ENCODE measurements at places on chromosomes 4 and X.

GRCh38 chr4:166518315-166518714 lies 645.3 kb downstream of the TLL1 start:
- DNase-seq: no peak

DNA sequence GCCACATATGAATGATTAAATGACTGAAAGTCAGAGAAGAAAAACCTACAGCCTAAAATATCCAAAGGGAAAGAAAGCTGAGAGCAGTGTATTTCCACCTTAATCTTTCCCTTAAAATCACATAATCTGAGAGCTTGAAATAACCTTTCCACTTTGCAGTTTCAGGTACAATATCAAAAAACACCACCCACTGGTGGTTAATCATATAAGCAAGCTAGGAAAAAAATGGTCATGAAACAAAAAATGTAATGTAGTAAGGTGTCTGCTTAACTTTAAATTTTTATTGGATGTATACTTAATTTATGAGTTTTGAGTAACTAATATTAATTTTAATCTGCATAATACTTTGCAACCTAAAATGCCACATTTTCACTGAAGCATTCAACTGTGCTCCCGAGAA lies 3.2 kb downstream of the PRDM5 start:
- DNase-seq: no peak

DNA sequence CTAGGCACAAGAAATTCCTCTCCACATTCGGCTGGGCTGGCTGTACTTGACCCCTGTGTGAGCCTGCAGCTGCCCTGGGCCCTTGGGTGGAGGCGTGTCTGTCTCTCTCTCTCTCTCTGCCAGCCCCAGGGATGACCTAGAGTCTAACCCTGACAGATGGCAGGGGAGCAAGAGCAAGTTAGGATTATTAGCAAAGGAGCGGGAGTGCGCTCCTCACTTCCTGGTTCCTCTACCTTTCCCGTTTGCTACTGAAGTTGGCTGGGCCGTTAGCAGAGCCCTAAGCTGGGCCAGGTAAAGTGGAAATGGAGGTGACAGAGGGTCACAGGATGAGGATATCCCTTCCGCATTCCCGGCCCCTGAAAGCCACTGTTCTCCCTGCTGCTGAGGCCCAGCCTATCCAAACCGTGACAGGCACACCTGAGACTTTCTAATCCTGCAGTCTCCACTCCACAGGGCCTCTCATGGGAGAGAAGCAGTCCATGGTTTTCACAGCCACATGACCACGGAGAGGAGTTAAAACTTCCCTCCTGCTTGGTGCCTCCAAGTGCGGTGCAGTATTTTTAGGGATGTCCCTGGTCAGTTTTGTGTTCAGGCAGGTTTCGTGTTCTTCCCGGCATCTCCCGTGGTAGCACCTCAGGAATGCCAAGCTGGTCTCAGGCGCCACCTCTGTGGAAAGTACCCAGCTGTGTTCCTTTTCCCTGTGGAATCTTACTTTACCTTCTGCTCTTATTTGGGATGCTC lies 79.3 kb downstream of the CLDN22 start:
- no peak for DNase-seq

DNA sequence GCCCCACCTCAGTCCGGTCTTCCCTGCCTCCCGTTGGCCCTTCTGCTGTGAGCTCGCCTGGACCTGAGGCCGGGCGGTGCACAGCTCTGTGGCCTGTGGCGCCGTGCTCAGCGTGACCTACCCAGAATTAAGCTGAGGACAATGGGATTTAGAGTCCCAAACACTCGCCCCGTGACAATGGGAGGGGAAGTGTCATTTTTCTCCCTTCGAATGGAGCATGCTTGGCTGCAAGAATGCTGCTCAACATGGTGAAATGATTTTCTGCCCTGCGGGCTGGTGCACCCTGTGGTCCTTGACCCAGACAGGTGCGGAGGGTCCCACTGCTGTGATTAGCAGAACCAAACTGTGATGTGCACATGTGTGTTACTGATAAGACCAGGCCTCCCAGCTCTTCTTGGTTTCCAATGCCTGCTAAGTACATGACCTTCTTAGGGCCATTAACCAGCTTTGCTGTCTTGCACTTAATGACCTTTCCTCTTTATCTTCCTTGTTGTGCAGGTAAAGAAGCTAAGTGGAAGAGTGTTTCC lies 772 bp downstream of the EOLA1 start:
- no peak for DNase-seq

- no peak for DNase-seq
Observed at GRCh38 chrX:153793291-153793690, 884 bp downstream of the IDH3G start.

DNA sequence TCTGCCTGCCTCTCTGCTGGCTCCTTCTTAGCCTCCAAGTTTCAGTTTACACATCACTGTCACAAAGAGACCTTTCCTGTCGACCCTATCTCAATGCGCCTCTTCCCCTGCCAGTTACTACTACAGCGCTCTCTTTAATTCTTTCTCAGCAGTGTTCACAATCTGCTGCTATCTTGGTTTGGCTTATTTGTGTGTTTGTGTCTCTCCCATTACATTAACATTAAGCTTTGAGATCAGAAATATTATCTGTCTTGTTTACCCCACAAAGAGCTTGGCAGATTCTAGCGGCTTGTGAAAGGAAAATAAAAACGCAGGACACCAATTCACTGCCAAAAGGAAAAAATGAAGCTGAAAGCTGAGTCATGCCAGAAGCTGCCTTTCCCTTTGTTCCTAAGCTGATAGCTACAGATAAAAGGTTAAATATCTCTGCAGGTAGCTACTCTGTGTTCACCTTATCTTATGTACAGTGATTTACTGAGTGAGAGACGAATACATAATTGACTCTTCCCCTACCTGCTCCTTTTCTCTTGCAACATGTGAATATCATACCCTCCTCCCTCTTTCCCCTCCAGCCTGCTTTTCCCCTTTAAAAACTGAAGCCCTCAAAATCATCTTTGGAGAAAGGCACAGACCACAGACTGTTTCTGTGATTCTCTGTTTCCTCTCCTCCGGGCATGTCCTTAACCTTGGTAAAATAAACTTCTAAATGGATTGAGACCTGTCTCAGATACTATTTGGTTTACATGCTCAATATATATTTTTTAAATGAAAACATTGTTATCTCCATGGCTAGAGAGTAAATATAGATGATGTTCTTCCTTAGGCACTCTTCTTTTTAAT lies 19.3 kb upstream of the SLC9A7 start:
- DNase-seq: no peak

GRCh38 chr4:104592183-104592582 lies 97.5 kb upstream of the CXXC4 start:
- DNase-seq: no peak

GRCh38 chrX:146707781-146708180 lies 101.8 kb upstream of the CXorf51B start:
- no peak for DNase-seq

GRCh38 chr4:7766661-7767345 lies 172.9 kb downstream of the AFAP1 start:
- DNase-seq: peak; percentile 29

DNA sequence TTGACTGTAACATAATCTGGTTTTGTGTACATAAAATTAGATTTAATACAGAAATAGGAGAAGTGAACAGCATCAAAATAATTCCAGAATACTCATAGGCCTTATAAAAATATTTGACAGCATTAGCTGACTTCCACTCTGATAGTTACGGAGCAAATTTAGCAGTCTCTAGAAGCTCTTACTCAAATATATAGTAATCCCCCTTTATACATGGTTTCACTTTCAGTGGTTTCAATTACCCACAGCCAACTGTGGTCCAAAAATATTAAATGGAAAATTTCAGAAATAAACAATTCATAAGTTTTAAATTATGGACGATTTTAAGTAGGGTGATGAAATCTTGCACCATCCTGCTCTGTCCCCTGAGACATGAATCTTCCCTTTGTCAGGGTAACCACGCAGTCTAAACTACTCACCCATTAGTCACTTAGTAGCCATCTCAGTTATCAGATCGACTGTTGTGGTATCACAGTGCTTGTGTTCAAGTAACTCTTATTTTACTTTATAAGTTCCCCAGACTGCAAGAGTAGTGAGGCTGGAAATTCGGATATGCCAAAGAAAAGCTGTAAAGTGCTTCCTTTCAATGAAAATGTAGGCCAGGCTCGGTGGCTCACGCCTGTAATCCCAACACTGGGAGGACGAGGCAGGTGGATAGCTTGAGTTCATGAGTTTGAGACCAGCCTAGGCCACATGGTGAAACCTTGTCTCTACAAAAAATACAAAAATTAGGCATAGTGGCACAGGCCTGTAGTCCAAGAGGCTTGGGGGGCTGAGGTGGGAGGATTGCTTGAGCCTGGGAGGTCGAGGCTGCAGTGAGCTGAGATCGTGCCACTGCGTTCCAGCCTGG lies 17.2 kb upstream of the RTL9 start:
- DNase-seq: no peak

GRCh38 chrX:93422693-93423092 lies 250.7 kb downstream of the NAP1L3 start:
- DNase-seq: no peak

GRCh38 chrX:48511560-48511959 lies 2.8 kb downstream of the PORCN start:
- no peak for DNase-seq

GRCh38 chr4:106270736-106271135 lies 45.3 kb downstream of the TBCK start:
- no peak for DNase-seq

DNA sequence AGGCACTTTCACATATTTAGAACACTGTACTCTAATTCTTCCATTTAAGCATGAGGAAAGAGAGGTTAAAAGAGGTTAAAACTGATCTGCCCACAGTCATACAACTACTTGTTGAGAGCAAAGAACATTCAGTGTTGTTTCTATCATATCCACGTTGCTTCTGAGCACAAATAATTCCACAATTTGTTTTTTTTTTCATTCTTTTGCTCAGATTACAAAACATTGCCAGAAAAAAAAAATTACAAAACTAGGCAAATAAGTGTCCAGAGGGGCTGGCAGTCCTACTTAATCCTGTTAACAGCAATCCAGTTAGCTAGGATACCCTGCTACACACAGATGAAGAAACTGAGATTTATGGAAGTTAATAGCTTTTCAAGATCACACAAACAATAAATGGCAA lies 6.3 kb upstream of the USP53 start:
- no peak for DNase-seq

GRCh38 chrX:106150701-106151100 lies 17.4 kb upstream of the PWWP3B start:
- DNase-seq: no peak

- peak; percentile 24 for DNase-seq
Observed at GRCh38 chr4:8852118-8852704, 19.4 kb downstream of the HMX1 start.

GRCh38 chr4:168832763-168833575 lies 177.1 kb downstream of the CBR4 start:
- no peak for DNase-seq

DNA sequence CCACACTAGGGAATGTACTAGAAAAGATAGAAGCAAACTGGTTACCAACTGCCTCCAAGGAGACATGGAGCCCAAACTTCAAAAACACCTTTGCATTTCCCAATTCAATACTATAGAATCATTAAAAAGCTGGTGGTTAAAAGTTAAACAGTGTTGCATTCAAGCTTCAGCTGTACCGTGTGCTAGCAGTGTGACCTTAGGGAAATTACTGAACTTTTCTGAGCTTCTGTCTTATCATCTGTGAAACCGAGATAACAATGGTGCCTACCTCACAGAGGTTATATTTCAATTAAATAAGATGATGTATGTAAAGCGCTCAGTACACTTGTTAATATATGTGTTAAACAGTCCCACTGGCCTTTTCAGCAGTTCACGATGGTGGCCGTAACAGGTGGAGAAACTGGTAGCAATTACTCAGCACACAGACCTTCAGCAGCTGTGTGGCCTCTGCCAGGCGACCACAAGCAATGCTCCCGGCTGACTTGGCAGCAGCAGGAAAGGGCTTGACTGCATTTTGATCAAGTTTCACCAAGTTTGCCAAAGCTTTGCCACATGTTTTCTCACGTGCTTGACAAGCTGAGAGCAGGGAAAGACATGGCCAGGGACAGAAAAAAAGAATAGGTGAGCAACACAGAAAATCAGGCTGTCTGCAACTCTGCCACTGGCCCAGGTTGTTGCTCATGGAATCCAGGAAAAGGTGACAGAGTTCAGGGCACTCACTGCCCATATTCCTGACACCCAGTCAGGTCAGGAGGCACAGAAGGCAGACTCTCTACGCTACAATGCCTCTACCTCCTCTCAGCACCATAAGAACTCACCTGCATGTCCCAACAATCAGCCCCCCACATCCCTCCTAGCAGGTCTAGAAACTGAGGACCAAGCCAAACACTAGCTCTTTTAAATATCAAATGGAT lies 72.1 kb downstream of the PARM1 start:
- no peak for DNase-seq

DNA sequence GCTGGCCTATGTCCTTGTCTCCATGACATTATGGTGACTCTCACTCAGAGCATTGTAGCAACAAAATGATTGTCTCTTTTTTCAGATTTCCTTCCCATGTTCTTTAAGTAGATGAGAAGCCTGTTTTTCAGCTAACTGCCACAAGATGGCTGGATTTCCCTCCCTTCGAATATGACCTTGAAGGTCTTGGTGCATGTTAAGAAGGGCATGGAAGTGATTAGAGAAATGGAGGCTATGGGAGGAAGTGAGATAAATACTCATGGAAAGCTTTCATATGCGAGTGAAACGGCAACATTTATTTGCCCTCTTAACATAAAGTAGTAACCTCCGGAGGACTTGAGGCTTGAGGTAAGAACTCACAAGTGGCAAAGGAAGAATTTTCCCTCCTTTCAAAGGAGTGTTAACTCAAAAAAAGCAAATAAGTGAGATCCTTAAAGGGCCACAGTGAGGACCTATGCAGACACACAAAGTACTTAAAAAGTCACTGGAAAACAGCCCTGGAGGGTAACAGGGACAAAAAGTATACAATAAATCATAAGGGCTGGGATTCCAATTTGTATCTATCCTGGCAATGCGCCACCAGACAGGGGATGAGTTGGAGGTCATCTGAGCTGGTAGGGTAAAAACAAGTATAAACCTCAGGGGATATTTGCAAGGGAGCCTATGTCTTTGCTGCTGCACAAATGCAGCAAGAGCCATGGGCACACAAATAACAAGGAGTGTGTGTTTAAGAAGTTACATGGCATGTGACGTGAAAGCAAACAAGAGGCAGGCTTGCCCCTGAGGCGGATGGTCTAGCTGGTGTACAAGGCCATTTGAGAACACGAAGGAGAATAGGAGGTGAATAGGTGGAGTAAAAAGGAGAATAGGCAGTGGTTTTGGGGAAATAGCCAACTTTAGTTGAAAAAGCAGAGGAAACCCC lies 96.2 kb downstream of the CPE start:
- no peak for DNase-seq

DNA sequence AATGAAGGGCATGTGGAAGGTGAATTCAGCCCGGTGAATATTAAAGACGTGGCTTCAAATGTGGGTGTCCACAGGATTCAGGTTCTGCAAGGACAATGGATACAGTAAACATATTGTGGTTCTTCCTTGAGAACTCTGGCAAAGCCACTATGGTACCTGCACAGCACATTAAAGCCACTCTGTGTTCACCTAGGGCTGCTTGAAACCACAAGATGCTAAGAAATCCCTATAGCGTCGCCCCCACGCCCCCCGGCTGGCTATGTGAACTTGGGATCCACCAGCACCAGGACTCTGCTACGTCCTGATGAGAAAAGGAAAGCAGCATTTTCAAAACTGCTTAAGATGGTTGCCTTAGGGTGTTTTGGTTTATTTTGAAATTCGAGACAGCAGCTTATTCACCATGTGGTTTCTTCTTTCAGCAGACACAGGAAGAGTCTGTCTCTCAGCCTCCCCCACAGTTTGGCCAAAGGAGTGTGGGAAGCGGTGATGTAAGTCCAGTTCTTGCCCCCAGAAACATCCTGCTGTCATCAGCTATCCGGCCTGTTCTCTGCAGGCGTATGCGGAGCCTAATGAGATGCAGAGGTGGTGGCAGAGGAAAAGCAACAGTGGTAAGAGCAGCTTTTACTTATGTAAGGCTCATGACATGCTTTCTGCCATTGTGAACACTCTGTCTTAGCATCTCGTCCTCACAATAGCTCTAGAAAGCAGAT lies 111.5 kb downstream of the AFAP1 start:
- DNase-seq: peak; percentile 59
